ELR (cell line): ENCODE measurements at places on chromosomes 12 and 14.

- no peak for DNase-seq
These were observed 93.2 kb downstream of the PLCZ1 start for GRCh38 chr12:18644564-18644963.

- DNase-seq = no peak
These were observed 18.3 kb downstream of the RTRAF start for GRCh38 chr14:52007637-52008036.

GRCh38 chr12:78914859-78915331 lies 50.3 kb downstream of the SYT1 start:
- DNase-seq = no peak

DNA sequence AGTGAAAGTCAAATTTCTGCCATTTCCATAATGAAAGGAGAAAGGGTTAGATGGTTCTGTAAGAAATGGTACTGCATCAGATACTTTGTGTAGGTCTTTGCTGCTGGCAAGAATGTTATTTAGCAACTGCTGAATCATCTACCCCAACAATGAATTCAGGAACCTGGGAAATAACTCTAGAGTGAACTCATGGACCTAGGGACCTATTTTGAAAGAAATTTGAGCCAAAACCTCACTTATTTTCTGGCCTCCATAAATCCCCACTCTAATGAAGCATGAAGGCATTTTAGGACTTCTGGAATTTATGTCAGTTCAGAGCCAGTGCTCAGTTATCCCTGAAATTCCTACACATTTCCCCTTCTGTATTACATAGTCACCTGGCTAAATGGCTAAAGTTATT lies 50.9 kb upstream of the CPNE8 start:
- no peak for DNase-seq

DNA sequence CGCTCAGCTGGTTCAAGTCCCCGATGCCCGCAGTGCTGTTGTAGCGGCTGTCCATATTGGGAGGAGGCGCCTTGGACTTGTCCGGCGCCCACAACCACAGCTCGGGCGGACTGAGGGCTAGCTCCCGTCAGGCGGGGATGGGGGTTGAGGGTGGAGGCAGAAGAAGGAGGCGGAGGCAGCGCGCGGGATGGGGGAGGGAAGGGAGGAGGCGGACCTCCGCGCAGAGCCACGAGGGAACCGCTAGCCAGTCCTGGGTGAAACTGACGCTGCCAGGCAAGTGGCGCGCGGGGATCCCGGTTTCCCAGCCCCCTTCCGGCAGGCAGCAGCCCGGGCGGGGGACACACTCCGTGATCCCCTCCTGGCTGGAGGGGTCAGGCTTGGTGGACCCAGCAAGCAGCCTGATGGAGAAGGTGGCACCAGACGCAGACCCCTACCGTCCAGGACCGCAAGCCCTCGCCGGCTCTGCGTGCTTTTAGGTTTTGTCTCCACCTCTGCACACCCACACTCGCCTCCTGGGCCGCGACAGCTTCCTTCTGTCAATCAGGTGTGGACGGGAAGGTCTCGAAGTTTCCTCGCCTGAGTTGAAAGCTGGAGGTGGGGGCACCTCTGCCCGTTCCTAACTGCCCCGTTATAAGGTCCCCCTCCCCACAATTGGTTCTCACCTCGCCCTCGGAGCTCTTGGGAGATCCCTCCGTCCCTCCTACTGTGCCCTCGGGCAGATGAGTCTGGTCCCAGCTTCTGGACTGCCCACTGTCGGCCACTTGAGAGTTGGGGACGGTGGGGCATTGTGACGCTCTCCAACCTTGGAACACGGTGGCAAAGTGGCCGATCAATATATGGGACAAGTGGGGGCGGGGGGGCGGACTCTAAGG lies at the start of gene CPNE8:
Gene CPNE8 (minus strand): TSS at position 112 of the 872 bp plus-strand sequence. CDS start 57 bp downstream, at position 55.
- DNase-seq = no peak

DNA sequence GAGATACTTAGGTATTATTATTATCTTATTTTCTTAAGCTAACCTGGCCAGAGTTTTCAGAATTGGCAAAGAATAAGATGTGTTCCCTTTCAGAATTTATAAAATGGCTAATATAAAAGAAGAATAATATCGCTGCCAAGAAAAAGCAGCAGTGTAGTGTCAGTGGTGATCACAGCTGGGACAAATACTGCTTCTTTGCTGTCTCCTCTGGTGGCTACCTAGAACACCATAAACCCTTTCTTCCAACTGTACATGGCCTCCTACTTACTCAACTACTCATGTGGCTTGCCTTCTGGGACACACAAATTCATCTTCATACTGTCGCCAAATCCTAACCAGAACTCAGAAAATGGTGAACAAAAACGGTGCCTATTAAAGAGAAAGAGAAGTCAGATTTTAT lies 72.7 kb downstream of the MED13L start:
- no peak for DNase-seq

DNA sequence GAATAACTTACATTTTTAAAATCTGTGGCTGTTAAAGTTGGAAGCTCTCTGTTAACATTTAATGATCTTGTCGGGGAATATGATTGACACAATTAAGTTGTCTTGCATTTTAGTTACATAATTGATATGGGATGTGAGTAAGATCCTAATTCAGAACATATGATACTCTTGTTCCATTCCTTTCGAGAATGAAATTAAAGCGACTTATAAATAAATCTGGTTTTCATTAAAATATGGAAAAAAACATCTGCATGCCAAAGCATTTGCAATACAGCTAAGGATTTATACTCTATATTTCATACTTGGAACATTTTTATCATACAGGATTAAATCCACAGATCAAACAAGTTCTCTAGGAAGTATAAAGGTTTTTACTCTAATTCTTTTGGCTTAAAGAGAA lies 52.0 kb downstream of the SLC38A6 start:
- DNase-seq = no peak

- peak; percentile 24 for DNase-seq
These were observed 52.3 kb upstream of the BCL2L14 start for GRCh38 chr12:12018454-12018853.

- no peak for DNase-seq
These were observed 318.5 kb upstream of the TBX3 start for GRCh38 chr12:115002434-115002833.

- DNase-seq = no peak
These were observed 976.2 kb upstream of the LRFN5 start for GRCh38 chr14:40630471-40630870.

DNA sequence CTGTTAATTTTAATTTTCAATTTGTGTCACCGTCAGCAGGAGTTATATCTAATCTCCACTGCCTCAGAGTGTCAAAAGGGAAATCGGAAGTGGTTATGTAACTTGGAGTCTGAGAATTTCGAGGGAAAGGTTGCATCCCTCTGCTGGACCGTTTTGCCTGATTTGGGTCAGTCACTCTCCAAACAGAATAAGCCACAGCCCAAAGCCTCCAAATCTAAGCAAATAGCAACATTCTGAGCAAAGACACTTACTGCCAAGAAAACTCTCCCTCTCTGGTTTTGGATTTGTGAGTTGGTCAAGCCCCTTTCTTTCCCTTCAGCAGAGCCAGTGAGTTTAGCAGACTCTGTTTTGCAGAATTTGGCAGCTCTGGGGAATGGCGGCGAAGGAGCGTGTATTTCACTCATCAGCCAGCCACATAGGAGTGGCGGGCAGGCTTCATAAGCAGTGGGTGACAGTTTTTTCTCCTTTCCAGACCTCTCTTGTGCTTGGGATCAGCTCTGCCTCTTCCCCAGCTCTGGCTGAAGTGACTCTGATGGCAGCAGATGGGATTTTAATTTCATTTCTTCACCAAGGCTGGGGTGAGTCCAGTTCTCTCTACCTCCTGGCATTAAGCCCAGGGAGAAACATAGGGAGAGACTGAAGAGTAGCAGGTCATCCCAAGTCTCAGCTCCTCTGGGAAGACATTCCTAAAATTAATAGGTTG lies 218.7 kb upstream of the NOS1 start:
- no peak for DNase-seq

DNA sequence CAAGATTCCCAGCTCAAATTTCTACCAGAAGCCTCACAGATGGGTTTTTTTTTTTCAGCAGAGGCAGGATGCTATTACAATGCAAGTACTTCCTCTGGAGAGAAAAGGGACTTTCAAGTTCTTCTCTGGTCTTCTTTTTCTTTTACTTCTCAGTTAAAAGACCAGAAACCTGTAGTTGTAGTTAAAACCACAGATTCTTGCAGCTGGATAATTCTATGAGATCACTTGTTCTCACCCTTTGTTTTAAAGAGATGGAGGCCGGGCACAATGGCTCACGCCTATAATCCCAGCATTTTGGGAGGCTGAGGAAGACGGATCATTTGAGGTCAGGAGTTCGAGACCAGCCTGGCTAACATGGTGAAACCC lies 47.6 kb upstream of the OVCH1 start:
- no peak for DNase-seq

DNA sequence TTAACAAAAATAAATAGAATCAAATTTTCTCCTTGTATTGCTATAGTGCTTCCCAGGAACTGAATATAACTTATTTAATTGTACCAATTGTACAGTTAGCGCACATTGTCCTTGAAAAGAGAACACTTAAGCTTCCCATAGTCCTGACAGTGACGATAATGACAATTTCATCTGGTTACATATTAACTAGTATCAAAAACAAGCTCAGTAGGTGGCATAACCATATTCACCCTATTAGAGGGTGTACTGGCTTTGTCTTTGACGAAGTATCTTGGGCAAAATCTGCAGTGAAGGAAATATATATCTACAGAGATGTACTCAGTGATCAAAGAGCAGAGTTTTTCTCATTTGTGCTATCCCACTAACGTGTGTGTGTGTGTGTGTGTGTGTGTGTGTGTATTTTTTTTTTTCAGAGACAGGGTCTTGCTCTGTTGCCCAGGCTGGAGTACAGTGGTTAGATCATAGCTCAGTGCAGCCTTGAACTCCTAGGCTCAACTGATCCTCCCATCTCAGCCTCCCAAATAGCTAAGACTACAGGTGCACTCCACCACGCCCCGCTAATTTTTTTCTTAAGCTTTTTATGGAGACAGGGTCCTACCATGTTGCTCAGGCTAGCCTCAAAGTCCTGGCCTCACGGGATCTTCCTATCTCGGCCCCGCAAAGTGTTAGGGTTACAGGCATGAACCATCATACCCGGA lies 4.9 kb upstream of the A2M start:
- DNase-seq = no peak

DNA sequence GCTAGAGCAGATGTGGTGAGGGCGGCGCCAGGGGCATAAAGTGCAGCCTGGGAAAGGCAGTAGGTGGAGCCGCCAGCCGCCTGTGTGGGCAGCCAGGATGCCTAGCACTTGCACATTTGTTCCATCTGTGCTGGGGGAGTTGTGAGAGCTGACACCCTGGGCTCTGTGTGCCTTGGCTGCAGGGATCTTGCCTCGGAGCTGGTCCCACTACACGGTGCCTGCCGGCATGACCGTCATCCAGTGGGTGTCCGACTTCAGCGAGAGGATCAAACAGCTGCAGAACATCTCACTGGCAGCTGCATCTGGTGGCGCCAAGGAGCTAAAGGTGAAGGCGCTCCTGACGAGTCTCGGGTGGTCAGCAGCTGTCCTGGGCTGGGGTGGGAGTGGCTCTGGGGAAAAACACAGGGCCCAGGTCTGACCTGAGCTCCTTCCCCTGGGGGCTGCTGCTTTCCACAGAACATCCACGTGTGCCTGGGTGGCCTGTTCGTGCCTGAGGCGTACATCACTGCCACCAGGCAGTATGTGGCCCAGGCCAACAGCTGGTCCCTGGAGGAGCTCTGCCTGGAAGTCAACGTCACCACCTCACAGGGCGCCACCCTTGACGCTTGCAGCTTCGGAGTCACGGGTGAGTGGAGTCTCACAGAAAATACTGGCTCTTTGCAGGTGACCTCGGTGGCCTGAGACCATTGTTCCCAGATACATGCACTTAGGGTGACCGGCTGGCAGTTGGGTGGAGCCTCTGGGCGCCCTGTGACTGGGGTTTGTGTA lies 37.4 kb downstream of the HSP90AA1 start:
- no peak for DNase-seq

GRCh38 chr14:24701062-24701461 lies 67.1 kb upstream of the GZMB start:
- DNase-seq = no peak

DNA sequence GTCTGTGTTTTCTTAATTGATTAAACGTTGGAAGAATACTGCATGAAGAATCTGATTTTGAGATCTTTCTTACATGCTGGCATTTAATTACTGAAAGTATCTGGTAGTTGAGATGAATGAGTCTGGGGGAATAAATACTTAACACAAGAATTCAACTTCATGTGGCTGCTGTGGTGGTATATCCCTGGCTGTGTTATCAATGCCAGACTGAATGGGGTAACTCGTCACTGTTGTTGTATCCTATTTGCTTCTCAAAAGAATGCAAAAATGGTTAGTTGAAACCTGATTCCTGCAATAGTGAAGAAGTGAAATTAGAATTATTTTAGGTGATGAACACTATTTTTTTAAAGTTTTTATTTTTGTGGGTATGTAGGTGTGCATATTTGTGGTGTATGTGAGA lies 72.5 kb downstream of the HMGA2 start:
- no peak for DNase-seq

- no peak for DNase-seq
These were observed 20.6 kb downstream of the ZNF268 start for GRCh38 chr12:133201888-133202287.

DNA sequence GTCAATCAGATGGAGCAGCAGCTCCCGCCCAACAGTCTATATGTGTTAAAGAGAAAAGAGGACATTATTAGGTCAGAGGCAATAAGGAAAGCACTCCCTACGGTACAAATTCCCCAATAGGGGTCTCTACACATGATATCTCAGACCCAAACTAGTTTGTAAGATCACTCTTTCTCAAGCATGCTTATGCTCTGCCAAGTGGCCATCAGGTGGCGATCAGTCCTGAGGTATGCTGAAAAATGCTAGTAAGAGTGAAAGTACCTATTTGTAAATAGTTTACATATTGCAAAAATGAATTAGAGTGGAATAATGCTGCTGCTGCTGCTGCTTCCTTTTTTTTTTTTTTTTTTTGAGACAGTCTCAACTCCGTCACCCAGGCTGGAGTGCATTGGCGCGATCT lies 61.0 kb downstream of the CPM start:
- peak; percentile 56 for DNase-seq

- no peak for DNase-seq
These were observed 139.0 kb upstream of the LRIG3 start for GRCh38 chr12:59059088-59059935.

- no peak for DNase-seq
These were observed 12.5 kb downstream of the TM7SF3 start for GRCh38 chr12:27001663-27002062.

- DNase-seq = no peak
These were observed 69.1 kb upstream of the DNM1L start for GRCh38 chr12:32609966-32610365.

DNA sequence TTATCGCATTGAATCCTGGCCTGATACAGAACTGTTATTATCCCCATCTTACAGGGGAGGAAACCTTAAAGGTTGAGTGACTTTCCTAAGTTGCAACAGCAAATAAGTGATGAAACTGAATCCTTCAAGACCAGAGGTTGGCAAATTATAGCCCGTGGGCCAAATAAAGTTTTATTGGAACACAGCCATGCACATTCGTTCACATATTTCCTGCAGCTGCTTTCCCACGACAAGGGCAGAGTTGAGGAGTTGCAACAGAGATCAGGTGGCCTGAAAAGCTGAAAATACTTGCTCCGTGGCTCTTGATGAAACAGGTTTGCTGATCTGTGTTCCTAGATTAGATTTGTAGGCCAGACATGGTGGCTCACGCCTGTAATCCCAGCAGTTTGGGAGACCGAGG lies 126.7 kb downstream of the PHETA1 start:
- no peak for DNase-seq
